SK-N-SH (cell line): ENCODE measurements at places on chromosomes 12 and 14. TPM values are rescaled to one million over a fixed set of nuclear protein-coding genes. Genes with fewer than 3 reads are reported as not detected.

FBXL14 gene
- 11.3 and 12.8 TPM in 2 replicates for polyA plus RNA-seq

CABP1 gene
- 0.08 and 0.21 TPM in 2 replicates for polyA plus RNA-seq

KRT72 gene
- not detected in 2 replicates for polyA plus RNA-seq

NEUROD4 gene
- not detected in 2 replicates for polyA plus RNA-seq

POTEM gene
- 0.06 and 0.25 TPM in 2 replicates for polyA plus RNA-seq

COX8C gene
- not detected in 2 replicates for polyA plus RNA-seq

DCN gene
- 5.5 and 8.9 TPM in 2 replicates for polyA plus RNA-seq

GSG1 gene
- 0.39 and 0.68 TPM in 2 replicates for polyA plus RNA-seq

IFT43 gene
- polyA plus RNA-seq = 78.8 and 82.1 TPM in 2 replicates

SDR9C7 gene
- not detected in 2 replicates for polyA plus RNA-seq

TAS2R42 gene
- polyA plus RNA-seq = not detected in 2 replicates
